ENCODE measurements at places on chromosomes 2 and 18.

- DNase-seq, result no peak
Observed at GRCh38 chr2:160574468-160575140, 81.0 kb upstream of the RBMS1 start.

- no peak for DNase-seq
Observed at GRCh38 chr2:207695293-207695692, 16.1 kb upstream of the CCNYL1 start.

- no peak for DNase-seq
Observed at GRCh38 chr2:200297989-200298388, 8.5 kb upstream of the SPATS2L start.

DNA sequence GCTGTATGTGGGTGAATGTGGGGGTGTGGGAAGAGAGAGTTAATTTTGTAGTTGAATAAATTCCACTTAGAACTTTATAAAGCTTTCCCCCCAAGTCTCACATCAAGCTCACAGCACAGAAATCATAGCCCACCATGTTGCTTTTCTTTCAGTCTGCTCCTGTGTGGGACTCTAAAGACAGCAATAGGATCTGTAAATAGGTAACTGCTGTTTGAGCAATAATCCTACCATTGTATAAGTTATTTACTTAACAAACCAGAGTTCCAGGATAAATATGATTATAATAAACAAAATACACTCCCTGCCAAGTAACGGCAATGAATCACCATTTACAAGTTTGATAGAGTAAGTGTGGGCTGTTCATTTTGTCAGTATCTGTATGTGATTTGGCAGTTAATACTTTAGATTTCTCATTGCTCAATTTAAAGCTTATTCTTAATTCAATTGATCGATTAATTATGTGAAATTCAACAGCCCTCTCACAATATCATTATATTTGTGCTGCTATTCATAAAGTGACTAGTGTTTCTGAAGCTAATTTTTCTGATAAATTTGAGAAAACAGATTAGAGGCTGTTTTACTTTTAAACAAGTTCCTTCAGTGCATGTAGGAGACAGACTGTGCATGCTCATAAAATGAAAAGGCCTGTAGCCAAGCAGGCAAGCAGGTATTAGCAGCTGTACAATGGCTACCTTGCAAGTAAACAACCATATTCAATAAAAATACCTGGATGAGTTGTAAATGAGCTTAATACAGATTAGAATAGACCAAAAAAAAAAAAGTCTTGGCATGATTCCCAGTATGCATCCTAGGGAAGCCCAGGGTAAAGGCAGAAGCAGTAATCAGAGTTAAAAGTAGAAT is 142.7 kb downstream of the PDE11A start:
- DNase-seq, result no peak

GRCh38 chr18:48698707-48699106 is 159.9 kb downstream of the CTIF start:
- no peak for DNase-seq

GRCh38 chr2:9258501-9258900 is 51.9 kb downstream of the ASAP2 start:
- no peak for DNase-seq

DNA sequence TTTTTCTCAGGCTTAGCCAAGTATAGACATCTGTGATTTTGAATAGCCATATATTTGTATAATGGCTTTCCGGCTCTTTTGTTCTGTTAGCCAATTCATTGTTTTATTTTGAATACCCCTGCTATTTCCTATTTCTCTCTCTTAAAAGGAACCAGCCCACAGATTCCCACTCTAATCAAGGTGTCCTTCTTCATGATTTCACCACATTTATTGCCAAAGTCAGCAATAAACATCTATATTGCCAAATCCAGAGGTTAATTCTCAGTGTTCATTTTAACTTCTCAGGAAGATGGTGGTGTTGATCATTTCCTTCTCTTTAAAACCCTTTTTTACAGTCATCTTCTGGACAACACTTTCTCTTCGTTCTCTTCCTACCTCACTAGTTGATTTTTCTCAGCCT is 13.1 kb upstream of the ITPRID2 start:
- DNase-seq, result no peak

- no peak for DNase-seq
Observed at GRCh38 chr2:43201497-43201896, 24.9 kb downstream of the ZFP36L2 start.

DNA sequence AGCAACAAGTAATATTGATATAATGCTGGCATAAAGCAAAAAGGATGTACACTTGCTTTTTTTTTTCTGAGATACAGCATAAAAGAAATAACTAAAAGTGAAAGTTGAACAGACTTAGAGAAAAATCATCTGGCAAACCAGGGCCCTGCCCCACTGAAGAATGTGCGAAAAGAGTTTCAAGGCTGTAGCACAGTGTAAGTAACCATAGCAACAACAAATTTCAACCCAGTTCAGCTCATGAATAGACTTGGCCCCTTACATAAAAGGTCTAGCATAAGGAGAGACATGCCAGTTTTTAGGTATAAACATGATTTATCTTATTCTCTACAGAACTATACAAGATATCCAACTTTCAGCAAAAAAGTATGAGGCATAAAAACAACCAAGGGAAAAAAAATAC is 113.7 kb upstream of the GYPC start:
- DNase-seq, result no peak

- DNase-seq, result no peak
Observed at GRCh38 chr2:55365303-55365702, 54.4 kb downstream of the CCDC88A start.

GRCh38 chr18:58350526-58350925 is 278.4 kb downstream of the ALPK2 start:
- no peak for DNase-seq

GRCh38 chr2:218020966-218021535 is 18.3 kb upstream of the TNS1 start:
- DNase-seq, result no peak

DNA sequence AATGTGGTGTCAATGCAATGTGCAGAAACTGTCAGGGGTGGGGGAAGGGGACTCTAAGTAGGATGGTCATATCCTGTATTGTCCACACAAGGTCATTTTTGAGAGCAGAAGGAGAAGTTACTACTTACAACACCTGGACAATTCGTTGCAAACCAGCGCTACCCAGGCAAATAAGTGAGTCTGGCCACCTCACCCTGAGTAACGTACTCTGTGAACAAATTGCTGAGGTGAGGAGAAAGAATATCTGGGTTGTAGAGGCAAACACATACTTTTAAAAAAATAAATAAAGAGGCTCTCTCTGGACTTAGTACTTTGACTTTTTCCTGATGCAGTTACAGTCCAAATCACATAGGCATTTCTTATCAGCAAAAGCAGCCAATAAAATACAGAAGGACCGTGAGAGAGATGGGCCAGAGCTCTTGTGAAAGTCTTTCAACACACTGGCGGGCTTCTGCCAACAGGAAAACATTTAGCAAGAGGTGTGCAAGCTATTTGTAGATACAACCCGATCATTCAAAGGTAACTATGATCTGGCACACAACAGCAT is 268.2 kb upstream of the ID2 start:
- DNase-seq, result no peak

DNA sequence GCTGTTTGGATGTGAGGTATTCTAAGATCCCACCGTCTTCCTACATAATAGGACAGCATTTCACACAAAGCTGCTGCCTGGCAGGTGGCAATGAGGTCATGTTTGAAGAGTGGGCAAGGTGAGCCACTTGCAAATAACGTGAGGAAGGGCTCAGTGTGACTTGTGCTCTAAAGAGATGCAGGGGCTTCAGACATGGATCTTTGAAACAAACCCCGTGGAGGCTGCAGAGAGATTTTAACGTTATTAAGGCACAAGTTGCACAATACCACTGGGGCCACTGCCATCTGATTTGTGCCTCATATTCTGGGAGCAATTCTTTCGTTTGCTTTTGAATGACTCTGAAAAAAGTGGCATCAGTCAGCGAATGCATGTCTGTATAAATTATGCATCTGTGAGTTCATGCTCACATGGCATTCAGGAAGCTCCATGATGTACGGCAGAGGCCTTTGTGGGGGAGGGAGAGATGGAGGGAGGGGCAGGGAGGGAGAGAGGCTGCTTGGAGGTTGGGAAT is 362.0 kb downstream of the SOX11 start:
- no peak for DNase-seq

DNA sequence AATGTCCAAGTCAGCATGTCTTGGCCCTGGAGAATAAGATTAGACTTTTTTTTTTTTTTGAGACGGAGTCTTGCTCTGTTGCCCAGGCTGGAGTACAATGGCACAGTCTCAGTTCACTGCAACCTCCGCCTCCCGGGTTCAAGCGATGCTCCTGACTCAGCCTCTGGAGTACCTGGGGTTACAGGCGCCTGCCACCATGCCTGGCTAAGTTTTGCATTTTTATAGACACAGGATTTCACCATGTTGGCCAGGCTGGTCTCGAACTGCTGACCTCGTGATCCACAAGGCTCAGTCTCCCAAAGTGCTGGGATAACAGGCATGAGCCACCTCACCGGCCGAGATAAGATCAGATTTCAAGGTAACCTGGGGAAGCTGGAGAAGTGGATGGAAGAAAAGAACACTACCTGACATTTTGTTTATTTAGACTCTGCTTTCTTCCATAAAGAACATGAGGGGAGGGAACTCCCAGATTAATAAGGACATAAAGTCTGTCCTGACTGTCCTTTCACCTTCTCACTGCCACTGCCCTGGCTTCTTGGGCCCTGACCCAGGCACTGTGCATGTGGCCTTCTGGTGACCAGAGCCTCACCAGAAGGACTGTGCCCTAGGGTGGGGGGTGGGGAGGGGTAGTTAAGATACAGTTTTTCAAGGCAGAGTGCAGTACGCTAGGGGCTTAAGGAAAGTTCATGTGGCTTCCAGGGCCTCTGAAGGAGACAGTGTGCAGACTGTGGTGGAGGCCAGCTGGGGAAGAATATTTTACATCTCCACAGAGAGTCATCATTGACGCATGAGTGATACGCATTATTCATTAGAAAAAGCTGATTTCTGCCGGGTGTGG is 4.8 kb upstream of the IMPA2 start:
- no peak for DNase-seq

DNA sequence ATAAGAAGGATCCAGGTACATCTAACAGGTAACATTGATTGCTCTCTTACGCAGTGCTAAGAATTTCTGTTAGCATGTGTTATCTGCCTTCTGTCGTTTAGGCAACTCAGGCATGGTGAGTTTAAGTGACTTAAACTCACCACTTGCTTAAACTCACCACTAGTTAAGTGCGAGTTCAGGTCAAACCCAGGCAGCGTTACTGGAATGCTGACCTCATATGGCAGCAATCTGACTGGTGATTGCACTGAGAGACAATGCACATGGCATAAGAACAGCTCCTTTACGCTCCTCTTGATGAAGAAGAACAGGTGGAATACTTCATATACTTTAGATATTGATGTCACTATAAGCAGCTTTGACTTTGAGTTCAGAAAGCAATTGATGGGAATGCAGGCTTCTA is 954.1 kb downstream of the SOCS6 start:
- DNase-seq, result no peak

- DNase-seq, result no peak
Observed at GRCh38 chr2:186269536-186269935, 216.5 kb upstream of the ZC3H15 start.

GRCh38 chr2:26363323-26363722 is 16.7 kb upstream of the ADGRF3 start:
- DNase-seq, result no peak

DNA sequence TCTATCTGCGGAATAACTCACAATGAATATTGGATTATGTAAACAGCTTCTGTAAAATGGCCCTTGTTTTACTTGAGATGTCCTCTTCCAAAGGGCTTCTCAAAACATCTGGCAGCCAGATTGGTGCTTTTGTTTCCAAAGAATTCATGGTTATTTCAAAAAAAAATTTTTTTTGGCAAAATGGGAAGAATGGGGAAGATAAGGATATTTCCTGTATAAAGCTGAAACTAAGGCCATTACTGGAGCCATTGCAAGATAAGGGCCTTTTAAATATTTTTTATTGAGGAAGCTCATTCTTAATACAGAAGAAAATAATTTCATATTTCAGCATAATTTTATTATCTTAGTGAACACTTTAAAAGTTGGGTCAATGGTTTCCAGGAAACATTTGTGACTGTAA is 259.1 kb downstream of the GALNT13 start:
- no peak for DNase-seq

- no peak for DNase-seq
Observed at GRCh38 chr2:114661971-114662939, 219.8 kb downstream of the DPP10 start.

DNA sequence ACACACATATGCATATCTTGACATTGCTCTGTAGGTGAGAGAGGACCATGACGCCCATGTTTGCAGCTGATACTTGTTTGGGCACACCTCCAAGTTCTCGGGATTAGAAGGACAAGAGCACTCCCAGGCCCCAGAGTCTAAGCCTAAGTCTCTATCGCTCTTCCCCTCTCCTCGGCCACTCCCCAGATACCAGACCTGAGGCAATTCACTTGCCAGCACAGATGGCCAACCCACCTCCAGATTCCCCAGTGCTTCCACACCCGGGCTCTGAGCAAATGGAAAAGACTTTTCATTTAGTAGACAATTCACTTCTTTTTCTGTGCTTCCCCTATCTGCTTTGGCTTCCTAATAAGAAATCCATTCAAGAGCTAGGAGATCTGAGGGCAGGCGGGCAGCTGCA is 32.9 kb downstream of the EHD3 start:
- no peak for DNase-seq

DNA sequence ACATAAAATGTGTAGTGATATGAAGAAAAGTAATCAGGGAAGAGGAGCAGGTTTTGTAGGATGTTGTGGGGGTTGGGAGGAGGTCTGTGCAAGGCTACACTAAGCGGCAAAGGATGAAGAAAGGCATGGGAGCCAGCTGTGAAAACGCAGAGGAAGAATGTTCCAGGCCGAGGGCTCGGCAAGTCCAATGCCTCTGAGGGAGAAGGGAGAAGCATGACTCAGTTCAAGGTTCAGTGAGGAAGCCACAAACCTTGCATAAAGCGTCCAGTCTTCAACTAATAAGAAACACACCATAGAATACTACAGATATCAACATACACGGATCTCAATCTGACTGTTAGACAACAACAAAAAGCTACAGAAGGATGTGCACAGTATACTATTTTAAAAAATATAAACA is 16.2 kb downstream of the EPB41L3 start:
- no peak for DNase-seq

DNA sequence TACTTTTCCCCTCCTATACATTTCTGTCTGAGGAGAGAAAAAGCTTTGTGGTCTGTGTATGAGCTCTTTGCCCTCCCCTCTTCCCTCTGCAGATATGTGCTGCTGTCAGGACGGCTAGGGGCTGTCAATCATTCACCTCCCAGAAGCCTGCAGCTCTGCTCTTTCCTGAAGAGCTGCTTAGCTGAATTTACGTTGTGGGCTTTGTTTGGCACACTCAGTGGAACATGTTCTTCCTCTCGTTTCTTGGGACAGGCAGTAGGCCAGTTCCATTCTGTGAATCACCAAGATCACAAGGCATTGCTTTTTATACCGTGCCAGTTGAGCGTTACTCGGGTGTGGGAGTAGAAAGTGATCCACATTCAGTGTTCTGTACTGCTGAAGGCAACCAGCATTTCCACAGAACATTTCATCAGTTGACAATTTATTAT is 136.7 kb downstream of the LAMA3 start:
- DNase-seq, result no peak

GRCh38 chr18:31176531-31176930 is 13.9 kb upstream of the DSC1 start:
- no peak for DNase-seq
